ENCODE measurements at places on chromosomes 7 and 10. TPM values are rescaled to one million over a fixed set of nuclear protein-coding genes. Genes with fewer than 3 reads are reported as not detected.

DNA sequence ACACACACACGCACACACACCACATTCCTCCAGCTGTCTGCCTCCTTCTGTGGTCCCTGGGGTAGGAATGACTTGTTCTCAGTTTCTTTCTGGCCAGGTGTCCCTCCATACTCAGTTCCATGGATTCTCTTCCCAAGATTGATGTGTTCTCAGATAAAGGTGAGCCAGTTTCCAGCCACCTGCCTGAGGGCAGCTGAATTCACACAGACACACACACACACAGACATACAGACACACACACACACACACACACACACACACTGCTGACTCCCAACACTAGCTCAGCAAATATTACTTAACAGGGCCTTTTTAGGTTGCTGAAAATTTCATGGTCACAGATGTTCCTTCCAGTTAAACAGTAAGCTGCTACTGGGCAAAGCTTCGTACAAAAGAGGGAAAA is 45.4 kb upstream of the GDF10 start:
- DNase-seq, result no peak

Gene GATA3
- polyA plus RNA-seq, result not detected

DNA sequence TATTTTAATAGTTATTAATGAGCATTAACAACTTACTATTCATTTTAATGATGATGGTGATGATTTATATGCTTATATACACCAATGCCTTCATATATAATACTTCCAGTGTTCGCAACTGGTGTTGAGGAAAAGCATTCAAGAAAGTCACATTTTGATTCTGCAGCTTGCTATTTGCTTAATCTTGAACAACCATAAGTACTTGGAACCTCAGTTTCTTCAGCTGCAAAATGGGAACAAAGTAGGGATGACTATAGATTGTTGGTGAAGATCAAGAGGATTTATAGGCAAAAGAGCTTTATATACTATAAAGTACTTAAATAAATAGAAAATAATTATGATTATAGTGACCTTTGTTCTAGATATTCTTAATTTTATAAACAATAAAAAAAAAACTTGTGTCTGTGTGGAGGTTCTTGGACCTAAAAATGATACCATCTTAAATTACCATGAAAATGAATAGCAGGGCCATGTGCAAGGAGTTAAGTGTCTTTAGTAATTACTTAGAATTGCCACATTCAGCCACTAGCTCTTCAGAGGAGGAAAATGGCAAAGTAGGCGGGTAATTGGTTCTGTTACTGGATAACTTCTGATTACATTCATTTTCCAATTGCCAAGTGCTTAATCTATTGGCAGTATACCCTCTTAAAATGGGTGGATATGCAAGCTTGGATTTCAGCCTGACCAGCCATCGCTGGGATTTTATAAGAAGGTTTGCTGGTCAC is 4.5 kb downstream of the ARID5B start:
- no peak for DNase-seq

Gene PDE1C
- 3.8 TPM for polyA plus RNA-seq

DNA sequence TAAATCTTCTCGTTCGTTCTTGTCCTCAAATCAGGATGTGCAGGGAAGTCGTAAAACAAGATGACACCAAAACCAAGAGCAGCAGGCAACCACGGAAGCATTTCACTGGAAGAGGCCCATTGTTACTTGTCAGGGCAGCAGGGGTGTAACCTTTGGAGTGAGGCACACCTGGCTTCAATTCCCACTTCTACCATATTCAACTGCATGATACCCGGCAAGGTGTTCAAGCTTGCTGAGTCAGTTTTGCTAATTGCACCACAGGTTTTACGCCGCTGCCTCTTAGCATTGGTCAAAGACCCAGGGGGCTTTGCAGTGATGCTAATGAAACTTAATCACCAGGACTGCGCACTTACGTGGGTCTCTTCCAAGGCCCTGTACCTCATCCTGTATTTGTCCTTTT is 50.0 kb upstream of the PTER start:
- no peak for DNase-seq

Gene IGFBP3
- 220 TPM for polyA plus RNA-seq

Gene CUBN
- 0.76 TPM for polyA plus RNA-seq

DNA sequence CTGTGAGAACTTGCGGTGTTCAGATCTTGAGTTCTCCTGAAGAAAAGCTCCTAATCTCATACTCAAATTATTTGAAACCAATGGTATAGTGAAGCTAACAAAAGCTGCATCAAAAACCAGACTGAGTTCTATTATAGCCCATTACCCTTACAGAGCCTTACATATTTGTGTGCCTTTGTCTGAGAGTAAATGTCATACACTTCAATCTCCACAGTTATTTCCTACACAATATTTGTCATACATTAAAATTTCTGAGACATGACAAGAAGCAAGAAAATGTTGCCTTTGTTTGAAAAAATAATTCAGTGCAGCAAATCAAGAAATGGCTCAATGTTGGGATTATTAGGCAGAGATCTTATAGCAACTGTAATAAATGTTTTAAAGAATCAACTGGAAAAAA is 776.1 kb upstream of the MBL2 start:
- no peak for DNase-seq
